Ovary (tissue), 10 donors: ENCODE measurements at places on chromosomes 2 and 18. TPM values are rescaled to one million over a fixed set of nuclear protein-coding genes. Genes with fewer than 3 reads are reported as not detected.

MEX3C gene
- total RNA-seq, result 33.0 TPM

DNA sequence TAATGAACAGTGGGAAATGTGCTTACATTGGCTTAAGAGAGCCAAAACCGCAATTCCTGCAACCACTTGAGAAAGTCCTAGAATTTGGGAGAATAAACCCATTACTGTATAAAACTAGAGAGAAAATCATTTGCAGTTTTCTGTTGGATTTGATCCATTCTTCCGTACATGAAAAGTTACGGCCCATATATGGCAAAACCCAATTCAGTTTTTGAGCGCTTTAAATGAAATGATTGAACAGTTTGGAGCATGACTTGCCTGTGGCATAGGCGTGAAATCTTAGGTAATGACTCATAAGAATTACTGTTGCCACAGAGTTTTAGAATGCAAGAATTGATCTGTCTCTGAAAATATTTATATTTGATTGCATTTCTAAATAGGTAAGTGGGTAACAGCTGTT is 52.0 kb downstream of the PHLPP1 start:
- no peaks in the 10 kb centered on the region for H3K36me3 ChIP-seq
- no peaks in the 10 kb centered on the region for H3K4me1 ChIP-seq
- no peak overlapping the region for H3K27ac ChIP-seq
- DNase-seq, result no peak
- no peaks in the 10 kb centered on the region for H3K27me3 ChIP-seq

DNA sequence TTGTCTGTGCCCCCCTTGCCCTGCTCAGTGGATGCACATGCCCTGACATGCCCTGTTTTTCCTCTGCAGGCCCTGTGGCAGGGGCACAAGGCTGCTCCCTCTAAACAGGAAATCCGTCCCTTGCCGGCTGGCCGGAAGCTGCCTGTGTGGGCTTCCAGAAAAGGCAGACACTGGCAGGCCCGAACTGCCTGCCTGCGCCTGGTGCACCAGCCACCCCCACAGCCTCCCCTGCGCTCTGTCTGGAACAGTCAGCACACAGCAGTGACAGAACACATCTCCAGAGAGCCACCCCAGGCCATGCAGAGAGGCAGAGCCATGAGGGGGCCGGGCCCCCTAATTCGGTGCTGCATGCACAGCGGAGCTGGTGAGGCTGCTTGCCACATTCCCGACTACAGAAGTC is 33.5 kb downstream of the LOXHD1 start:
- no peaks in the 10 kb centered on the region for H3K36me3 ChIP-seq
- H3K27me3 ChIP-seq, result no peaks in the 10 kb centered on the region
- H3K4me1 ChIP-seq, result peaks cover 7% of the 10 kb centered on the region
- no peak overlapping the region for H3K4me3 ChIP-seq

DNA sequence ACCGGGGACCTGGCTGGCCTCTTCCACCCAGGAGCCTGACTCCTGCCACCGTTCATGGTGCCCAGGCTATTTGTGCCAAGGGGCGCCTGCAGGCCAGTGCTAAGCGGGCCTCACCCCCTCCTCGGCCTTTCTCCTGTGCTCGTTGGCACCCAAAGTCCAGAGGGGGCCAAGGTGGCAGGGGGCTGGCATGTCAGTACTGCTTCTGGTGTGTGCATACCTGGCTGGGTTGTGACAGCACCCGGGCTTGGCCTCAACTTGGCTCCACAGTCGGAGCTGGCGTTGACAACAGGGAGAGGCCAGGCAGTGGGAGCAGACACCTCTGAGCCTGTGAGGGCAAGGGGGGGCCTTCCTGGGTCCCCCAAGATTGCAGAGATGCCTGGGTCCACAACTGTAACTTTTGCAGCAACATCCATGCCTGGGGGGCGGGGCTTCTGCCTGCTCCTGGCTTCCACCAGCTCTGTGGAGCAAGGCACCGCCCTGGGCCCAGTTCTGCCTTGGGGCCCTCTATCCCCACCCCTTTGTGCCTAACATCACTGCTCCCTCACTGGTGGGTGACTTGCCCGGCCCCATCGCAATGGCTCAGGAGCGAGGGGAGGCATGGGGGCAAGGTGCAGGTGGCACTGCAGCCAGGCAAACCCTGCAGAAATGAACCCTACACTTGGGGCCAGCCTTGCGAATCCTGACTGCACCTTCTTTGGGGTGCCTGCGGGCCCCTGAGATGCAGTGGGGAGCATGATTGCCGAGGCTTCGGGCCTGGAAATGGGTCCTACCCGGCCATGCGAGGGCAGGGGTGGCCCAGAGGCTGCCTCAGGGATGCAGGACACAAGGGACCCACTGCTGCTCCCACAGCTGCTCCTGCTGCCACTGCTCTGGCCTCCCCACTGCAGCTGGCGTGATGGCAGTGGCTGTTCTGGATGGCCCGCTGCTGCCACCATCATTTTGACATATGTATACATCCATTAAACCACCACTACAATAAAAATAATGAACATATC is 35.9 kb downstream of the PTPN4 start:
- no peaks in the 10 kb centered on the region for H3K36me3 ChIP-seq
- H3K27ac ChIP-seq, result no peak overlapping the region
- no peak for DNase-seq
- no peaks in the 10 kb centered on the region for H3K27me3 ChIP-seq

DNA sequence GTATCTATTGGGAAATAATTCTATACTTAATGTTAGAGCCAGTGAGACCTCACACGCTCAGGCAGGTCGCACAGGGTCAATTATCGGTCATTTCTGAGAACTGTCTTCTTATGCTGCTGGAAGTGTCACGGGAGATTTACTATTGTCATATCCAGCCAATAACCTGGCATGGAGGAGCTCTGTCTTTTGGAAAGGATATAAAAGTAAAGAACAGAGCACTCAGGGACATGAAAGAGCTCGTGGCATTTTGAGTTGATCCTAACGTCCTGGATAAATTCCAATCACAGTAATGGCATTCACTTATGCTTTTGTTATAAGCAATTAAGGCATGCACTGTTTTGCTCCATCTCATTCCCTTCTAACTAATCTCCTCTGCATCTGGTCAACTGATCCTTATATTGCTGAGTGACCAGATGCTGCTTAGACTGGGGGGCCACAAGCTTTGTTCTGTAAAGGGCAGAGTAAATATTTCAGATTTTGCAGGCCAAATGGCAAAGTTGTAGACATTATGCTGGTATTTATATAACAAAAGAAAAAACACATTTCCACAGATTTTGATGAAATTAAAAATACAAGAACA is 453.5 kb upstream of the SMIM21 start:
- no peak overlapping the region for H3K4me3 ChIP-seq
- H3K27me3 ChIP-seq, result no peaks in the 10 kb centered on the region

- no peak overlapping the region for H3K4me3 ChIP-seq
- DNase-seq, result no peak
- no peaks in the 10 kb centered on the region for H3K36me3 ChIP-seq
- H3K27me3 ChIP-seq, result no peaks in the 10 kb centered on the region
Observed at GRCh38 chr2:28454016-28454930, 41.6 kb upstream of the PLB1 start.

- H3K4me1 ChIP-seq, result no peaks in the 10 kb centered on the region
- H3K27ac ChIP-seq, result no peak overlapping the region
- no peak overlapping the region for H3K4me3 ChIP-seq
- H3K36me3 ChIP-seq, result no peaks in the 10 kb centered on the region
Observed at GRCh38 chr2:184272056-184272455, 326.3 kb upstream of the ZNF804A start.

- H3K36me3 ChIP-seq, result no peaks in the 10 kb centered on the region
- no peaks in the 10 kb centered on the region for H3K27me3 ChIP-seq
- no peak overlapping the region for H3K4me3 ChIP-seq
- H3K4me1 ChIP-seq, result peaks cover 2% of the 10 kb centered on the region
Observed at GRCh38 chr2:232901736-232902578, 31.9 kb downstream of the SNORC start.

KCTD18 gene
- 13.7 TPM for total RNA-seq

GRCh38 chr2:20080839-20081415 is 29.5 kb upstream of the LAPTM4A start:
- no peak overlapping the region for H3K4me3 ChIP-seq
- H3K27ac ChIP-seq, result no peak overlapping the region
- H3K27me3 ChIP-seq, result no peaks in the 10 kb centered on the region
- peak; percentile 55 for DNase-seq
- no peaks in the 10 kb centered on the region for H3K4me1 ChIP-seq
- H3K36me3 ChIP-seq, result no peaks in the 10 kb centered on the region

- H3K27ac ChIP-seq, result peak overlapping the region; percentile 76
- H3K4me3 ChIP-seq, result peak overlapping the region; percentile 6
- H3K4me1 ChIP-seq, result peaks cover 22% of the 10 kb centered on the region
- peak; percentile 76 for DNase-seq
Observed at GRCh38 chr2:207143215-207144172, 22.3 kb downstream of the KLF7 start.

DNA sequence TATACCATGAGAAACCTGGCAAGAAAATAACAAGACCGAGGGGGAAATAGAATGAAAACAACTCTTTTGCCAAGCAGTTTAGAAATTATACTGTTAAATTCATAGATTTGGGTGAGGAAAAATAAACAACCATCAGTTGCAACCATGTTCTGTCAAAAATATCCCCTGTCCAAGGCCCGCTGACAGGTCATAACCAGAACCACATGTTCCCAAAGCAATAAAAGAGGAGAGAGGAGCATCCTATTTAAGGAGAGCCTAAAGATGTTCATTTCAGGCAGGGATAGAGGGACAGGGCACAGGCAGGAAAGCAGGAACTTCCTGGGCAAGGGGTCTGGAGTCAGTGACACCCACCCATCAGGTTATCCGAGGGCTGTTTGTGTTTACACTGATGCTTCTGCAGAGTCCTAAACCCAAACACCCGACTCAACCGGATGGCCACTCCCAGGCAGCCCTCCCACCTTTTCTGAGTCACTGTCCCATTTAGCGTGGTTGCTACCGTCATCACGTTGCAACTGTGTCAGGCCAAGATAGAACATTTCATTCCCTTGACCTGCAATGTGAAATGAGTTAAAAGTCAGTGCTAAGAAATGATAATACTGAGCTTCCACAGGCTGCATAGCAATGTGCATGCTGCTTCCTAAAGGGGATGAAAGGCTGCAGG is 468.3 kb upstream of the RAB12 start:
- no peak overlapping the region for H3K27ac ChIP-seq
- H3K27me3 ChIP-seq, result no peaks in the 10 kb centered on the region
- peak; percentile 49 for DNase-seq
- H3K36me3 ChIP-seq, result no peaks in the 10 kb centered on the region
